ENCODE measurements at places on chromosomes 12 and 14.

DNA sequence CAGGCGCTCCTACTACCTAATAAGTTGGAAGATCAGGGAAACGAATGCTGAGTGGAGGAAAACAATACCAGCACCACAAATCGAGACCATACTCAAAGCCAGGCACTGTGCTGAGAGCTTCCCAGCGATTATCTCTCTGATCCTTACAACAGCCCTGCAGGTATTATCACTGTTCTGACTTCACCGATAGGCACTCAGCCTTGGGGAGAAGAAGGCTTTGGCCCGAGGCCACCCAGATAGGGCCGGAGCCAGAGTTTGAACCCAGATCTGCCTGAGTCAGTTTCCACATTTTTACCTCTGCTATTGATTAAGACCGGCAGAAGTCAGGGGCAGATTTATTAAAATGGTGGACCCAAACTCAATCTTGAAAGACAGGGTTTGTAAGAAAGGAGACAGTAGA lies 4.9 kb downstream of the SVOP start:
- DNase-seq, result no peak

DNA sequence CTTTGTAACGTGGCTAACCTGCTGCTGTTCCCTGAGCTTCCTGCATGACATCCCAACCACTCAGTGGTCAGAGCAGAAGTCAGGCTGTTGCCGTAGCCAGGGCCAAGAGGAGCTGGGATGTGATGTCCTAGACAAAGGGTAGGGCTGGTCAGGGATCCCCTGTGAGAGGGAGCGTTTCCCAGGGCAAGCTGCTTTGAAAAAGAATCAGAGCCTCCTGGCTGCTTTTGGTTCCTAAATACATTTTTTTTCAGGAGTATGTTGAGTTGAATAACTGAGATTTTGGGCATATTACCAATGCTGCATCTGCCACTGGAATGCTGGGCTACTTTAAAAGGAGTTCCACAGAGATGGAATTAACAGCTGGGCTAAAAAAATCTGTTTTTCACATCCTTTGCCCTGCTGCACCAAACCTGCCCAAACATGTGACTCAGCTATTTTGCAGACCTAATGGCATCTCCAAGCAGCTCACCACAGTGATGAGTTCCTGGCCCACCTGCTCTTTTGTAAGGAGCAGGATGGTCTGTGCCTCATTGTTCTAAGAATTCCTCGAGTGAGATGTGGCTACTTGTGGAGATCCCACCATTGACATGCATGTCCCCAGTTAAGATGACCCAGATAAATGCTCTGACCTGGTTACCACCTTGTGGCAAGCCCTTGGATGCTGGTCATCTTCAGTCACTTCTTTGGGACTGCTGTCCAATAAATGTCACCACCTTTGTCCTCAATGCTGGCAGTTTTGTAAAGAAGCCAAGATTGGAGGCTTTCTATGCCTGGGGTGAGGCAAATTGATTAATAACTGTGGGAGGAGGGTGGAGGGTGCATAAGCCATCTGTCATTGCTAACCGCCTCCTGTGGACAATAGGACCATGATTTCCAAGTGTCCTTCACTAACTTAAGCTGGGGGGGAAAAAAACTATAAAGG lies 24.1 kb downstream of the ANKRD13A start:
- no peak for DNase-seq

DNA sequence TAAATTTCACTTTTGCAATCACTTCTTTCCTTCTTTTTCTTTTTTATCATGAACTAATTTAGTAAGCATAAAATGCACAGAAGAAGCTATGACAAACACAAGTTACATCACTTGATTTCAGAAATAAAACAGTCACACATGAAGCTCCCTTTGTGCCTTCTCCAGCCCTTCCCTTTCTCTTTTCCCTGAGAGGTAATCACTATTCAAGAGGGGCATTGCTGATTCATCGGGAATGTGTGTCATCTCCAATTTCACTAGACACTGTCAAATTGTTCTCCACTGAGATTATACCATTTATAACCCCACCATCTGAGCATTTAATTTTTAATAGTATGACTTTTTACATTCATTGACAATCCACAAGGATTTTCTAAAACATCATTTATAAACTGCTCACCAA lies 91.6 kb upstream of the PTPRQ start:
- DNase-seq, result no peak

DNA sequence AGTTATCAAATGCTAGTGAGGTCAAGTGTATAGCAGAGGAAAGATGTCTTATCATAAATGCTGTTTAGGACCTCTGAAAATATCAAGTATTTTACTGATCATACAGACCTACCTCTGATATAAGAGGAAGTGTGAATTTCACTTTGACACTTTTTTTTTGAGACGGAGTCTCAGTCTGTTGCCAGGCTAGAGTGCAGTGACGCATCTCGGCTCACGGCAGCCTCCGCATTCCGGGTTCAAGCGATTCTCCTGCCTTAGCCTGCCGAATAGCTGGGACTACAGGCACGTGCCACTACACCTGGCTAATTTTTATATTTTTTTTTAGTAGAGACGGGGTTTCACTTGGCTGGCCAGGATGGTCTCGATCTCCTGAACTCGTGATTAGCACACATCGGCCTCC lies 55.1 kb upstream of the PIK3C2G start:
- no peak for DNase-seq

DNA sequence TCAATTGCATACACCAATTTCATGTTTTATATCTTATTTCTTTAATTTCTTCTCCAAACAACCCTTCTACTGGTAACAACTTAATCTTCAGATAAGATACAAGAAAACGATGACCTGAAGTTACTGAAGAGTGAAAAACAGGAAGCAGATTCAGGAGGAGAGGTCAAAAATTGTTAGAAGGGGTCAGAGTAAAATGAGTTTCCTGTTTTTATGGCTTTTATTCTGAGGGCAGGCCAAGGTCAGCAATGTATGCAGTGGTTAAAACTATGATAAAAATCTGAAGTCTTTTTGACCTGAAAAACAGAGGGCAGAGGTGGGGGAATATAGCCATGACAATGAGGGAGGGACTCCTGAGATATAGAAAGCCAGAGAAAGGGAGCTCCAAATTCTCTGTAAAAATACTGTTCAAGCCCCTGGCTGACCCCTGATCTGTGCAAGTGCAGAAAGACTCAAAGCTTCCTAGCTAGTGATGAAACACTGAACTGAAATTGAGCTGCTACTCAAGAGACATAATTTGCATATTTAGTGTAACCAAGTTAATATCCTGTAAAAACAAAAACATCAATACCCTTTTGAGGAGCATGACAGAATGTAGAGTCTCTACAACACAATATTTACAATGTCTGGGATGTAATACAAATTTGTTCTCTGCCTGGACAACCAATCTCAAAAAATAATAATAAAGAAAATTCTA lies 514.3 kb upstream of the SEL1L start:
- DNase-seq, result no peak

DNA sequence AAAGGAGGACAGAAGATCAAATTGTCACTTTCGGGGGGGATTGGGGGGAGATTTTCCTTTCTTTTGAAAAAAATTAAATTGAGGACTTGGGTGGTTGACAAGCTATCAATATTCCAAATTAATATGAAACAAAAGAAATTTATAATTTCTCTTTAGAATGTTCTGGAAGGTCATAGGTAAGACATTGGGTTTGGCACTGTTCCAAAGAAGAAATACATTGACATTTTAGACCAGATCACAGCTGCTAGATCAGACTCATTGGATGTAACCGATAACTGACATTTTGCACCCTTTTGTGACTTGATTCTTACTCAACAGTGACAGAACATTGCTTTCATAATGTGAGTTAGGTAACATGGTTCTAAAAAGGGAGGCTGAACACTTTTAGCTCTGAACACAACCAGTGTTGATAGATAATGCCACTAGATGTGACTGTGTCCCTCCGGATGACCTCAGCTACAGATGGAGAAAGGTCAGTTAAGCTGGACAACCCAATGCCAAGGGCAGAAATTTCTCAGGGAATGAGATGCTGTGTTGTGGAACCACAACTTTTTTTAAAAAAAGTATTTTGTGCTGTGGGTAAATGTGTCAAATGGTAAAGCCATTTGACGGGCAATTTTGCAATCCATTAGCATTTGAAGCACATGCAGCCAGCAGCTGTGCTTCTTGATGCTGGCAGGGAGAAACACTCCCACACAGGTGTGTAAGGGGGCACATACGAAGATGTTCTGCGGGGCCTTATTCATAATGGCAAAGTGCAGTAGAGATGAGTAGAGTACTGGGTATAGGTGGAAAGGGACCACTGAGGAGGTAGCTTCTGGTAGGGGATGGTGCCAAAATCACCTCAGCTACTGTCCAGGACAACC lies 62.9 kb downstream of the RFX4 start:
- DNase-seq, result no peak

GRCh38 chr12:123038966-123039365 lies 58.5 kb downstream of the ARL6IP4 start:
- DNase-seq, result no peak

- no peak for DNase-seq
Measured at GRCh38 chr12:15732341-15733061, 56.7 kb downstream of the EPS8 start.

- no peak for DNase-seq
Measured at GRCh38 chr12:67747869-67748742, 99.6 kb downstream of the DYRK2 start.

- no peak for DNase-seq
Measured at GRCh38 chr12:80118565-80119324, 19.4 kb downstream of the OTOGL start.

GRCh38 chr12:116551952-116552772 lies 7.0 kb upstream of the MAP1LC3B2 start:
- DNase-seq, result no peak

- no peak for DNase-seq
Measured at GRCh38 chr14:95527387-95528002, 7.4 kb upstream of the GLRX5 start.

- DNase-seq, result no peak
Measured at GRCh38 chr12:92543359-92543758, 159.4 kb upstream of the PLEKHG7 start.

DNA sequence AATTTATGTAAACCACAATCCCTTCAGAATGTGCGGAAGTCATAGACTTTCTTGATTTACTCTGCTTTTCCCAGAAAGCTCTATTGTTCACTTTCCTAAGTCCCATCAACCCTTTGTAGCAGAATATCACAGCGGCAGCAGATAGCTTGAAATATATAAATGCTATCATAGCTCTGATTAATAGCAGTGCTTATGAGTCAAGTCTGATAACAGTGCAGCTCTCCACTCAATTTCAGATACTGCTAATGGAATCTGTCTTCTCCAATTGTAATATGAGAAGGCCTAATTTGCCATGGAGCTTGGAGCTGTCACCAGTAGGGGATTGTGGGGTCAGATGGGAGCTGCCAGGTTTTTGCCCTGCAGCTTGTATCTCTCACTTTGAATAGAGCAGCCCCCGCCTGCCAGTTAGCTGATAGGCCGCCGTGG lies 10.9 kb downstream of the TMEM260 start:
- DNase-seq, result no peak

GRCh38 chr12:127770118-127770517 lies 496.9 kb upstream of the TMEM132C start:
- DNase-seq, result no peak

GRCh38 chr14:102873131-102873530 lies 49.3 kb upstream of the AMN start:
- DNase-seq, result no peak

DNA sequence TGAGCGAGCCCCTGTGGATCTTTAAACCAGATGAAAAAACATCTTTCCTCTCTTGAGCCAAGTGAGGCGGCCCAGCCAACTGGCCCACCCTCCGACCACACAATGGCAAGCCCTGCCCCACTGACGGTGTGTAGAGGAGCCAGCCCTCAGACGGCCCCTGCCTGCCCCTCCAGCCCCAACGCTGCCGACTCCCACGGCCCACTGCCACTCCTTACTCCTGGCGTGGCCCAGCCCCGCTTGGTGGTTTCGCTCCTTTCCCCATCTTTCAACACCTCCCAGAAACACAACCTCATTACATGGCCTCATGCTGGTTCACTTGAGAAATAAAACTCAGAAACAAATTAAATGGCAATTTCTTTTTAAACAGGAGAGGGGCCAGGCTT lies 80.6 kb upstream of the DICER1 start:
- DNase-seq, result no peak

- DNase-seq, result no peak
Measured at GRCh38 chr12:64085996-64086395, 136.1 kb downstream of the KICS2 start.

GRCh38 chr12:103313894-103314293 lies 181.9 kb downstream of the C12orf42 start:
- DNase-seq, result no peak

- no peak for DNase-seq
Measured at GRCh38 chr12:49648712-49649003, 25.3 kb downstream of the PRPF40B start.

- DNase-seq, result no peak
Measured at GRCh38 chr14:66782853-66783252, 274.9 kb downstream of the GPHN start.

- no peak for DNase-seq
Measured at GRCh38 chr12:132391326-132392041, 62.1 kb upstream of the GALNT9 start.
